Renal cortical epithelial cell (primary cell): ENCODE measurements at places on chromosomes 11 and 22.
A peak's percentile ranks its signal among the peaks of the same experiment; 100 is the strongest.

- DNase-seq: peak; percentile 3
Measured at GRCh38 chr11:127965939-127966668, 621.3 kb downstream of the ETS1 start.

GRCh38 chr11:114762408-114762807 lies 84.1 kb downstream of the NXPE2 start:
- DNase-seq: peak; percentile 46

DNA sequence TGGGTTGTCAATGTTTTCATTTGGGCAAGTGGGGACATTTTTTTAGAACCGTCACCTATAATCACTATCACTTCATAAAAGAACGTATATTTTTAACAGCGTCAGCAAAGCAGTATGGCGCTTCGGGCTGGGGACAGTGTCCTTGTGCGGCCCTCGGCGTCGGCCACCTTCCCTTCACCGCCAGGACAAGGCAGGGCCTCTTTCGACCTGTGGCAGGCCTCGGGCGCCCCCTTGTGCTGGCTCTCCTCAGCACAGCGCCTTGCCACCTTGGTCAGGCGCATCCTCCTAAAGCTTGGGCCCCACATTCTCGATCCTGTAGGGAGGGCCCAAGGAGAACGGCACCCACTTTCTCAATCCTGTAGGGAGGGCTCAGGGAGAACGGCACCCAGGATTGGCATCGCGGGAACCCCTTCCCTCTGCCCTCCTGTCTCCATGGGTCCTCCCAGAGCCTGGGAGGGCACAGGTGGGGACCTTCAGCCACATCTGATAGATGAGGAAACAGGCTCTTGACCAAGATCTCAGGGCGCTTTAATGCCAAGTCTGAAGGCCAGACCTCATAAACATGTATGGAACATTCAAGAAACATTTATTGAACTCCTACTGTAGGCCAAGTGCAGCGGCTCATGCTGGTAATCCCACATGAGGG lies 11.5 kb upstream of the FADD start:
- DNase-seq: no peak

DNA sequence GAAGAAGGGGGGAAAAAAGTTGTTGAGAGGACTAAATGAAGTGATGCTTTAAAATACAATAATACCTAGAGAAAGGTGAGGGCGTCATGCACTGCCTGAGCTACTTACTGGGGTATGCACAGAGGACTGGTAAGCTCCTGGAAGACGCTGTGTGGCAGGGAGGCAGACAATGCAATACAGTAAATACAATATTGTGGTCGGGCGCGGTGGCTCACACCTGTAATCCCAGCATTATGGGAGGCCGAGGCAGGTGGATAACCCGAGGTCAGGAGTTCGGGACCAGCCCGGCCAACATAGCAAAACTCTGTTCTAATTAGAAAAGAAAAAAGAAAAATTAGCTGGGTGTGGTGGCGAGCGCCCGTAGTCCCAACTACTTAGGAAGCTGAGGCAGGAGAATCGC lies 683 bp upstream of the SYTL2 start:
- DNase-seq: no peak

DNA sequence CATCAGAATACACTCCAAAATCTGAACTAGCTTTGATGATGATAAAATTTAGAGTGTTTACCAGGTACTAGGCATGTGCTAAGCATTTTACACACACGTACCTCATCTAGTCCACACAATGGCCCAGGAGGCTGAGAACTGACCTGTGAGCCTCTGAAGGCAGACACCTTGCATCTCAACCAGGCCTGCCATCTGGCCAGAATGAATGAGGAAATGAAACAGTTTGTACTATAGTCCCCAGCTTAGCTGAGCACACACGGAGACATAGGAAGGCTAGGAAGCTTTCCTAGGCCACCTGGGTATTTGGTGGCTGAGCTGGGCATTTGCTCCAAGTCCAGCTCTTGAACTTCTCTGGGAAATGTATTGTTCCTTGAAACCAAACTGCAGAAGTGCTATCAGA lies 6.9 kb upstream of the SHANK3 start:
- DNase-seq: no peak

DNA sequence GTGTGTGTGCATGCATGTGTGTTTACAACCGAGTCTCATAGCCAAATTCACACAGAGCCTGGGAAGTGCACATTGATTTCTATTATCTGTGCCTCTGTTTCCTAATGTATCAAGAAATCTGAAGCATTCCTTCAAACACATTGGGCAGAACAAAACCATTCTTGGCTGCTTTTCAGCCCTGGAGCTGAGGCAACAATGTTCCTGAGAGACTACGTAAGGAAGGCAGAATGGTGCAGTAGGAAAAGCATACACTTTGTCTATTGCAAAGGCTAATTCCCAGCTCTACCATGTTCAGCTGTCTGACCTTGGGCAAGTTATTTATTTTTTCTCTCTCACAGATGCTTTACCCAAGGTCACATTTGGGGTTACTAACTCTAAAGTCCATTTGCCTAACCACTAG lies 575.5 kb downstream of the SOX6 start:
- no peak for DNase-seq

- no peak for DNase-seq
Measured at GRCh38 chr11:57376095-57377090, 4.6 kb downstream of the PRG3 start.

DNA sequence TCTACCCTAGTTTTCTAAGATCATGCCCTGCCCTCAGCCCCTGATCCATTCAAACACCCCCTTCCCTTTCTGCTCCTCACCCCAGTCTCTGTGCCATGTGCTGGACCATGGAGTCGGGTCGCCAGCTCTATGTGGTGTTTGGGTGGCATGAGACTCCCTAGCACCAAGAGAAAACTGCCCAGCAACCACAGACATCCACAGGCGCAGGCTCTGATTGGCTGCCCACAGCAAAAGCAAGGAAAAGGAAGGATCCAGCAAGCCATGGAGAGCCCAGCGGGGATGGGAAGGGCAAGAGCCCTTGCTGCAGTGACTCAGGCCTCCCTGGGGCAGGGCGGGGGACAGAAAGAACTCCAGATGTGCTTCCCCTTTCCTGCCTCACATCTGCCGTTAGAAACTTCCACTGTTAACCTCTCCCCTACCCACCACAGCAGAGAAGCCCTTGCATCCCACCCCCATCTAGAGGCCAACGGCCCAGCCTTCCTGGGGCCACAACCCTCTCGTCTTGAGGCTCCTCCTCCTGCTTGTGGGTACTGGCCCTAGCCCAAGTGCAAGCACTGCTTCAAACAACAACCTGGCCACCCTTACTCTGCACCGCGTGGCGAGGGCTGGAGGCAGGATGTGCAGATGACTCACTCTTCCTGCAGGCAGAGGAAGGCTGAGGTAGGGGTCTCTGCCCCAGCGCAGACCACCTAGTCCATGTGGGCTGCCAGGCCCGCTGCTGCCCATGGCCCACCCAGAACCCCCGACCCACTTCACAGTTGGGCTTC lies 9.7 kb upstream of the AHNAK start:
- DNase-seq: peak; percentile 95

GRCh38 chr11:45473341-45473895 lies 187.3 kb upstream of the SYT13 start:
- no peak for DNase-seq

- no peak for DNase-seq
Measured at GRCh38 chr11:107666911-107667613, 44.8 kb downstream of the SLN start.

DNA sequence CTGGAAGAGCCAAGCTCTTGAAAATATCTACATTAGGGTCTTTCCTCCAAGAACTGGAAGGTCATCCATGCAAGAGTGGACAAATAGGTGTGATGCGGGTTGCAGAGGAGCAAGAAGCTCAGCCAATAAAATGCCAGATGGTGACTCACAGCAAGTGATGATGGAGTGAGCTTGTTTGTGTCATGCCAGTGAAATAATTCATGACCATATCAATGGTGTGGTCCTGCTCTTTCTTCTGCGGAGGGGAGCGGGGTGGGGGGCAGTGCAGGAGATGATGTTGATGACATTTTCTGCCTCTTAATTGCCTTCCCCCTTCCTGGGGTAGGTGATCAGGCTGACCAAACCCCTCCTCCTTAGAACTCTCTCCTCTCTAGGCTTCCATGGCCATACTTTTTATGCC lies 118.5 kb upstream of the TIMP3 start:
- DNase-seq: no peak

DNA sequence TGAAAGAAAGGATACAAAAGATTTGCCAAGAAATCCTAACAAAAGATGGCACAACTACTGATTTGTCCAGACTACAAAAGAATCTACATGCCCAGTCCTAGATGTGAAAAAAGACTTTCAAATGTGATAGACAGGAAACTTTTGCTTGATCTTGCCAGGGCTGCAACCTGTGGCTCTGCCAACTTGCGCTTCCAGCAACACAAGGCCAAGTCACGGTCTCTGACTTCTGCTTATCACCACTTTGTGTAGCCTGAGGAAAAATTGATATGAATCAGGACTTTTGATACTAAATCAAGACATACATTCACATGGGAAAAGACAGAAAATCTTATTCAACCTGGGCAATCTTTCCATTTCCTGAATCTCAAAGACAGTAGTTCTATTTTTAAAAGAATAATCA lies 366.0 kb downstream of the RAB38 start:
- no peak for DNase-seq

DNA sequence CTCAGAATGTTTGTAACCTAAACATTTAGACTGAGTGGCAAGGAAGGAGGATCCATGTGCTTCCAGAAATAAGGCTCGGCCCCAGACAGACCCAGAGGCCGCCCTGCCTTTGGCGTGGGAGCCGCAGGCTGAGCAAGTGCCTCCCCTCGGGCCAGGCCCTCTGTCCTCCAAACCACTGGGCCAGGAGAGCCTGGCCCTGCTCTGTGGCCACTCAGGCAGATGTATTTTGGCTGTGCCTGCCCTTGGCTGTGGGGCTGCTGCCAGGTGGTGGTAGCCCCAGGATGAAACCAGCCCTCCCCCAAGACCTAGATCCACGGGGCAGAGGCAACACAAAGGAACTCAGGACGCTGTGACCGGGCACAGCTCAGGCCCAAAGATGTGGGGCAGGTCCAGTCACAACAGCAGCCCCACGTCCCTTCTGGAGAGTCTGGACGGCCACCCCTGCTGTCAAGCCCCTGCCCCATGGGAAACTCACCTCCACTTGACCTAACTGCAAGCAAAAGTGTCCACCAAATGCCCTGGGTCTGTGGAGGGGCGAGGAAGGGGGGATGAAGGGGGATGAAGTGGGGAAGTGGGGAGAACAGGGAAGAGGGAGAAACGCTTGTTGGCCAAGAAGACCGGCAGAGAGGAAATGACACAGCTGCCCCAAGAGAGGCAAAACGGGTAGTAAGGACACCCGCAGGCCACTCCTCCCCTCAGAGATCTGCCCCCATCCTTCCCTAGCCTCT lies 24.0 kb downstream of the PISD start:
- no peak for DNase-seq

DNA sequence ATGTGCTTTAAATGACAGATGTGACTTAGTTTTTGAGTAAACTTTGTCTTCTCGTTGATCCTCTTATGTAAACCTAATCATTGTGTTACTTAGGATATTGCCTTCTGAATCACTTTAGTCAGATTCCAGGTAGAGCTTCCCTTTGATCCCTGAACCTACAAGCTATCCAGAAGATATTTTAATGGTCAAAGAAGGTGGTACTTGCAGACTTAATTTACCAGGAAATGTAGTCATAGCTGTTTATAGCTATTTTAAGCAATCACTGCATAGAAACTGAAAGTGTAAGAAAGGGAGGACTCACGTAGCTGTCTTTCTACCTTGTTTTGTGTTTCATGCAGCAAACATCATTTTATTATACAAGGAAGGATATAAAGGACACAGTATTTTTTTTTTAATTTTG lies 189.5 kb downstream of the DDX10 start:
- DNase-seq: peak; percentile 61

DNA sequence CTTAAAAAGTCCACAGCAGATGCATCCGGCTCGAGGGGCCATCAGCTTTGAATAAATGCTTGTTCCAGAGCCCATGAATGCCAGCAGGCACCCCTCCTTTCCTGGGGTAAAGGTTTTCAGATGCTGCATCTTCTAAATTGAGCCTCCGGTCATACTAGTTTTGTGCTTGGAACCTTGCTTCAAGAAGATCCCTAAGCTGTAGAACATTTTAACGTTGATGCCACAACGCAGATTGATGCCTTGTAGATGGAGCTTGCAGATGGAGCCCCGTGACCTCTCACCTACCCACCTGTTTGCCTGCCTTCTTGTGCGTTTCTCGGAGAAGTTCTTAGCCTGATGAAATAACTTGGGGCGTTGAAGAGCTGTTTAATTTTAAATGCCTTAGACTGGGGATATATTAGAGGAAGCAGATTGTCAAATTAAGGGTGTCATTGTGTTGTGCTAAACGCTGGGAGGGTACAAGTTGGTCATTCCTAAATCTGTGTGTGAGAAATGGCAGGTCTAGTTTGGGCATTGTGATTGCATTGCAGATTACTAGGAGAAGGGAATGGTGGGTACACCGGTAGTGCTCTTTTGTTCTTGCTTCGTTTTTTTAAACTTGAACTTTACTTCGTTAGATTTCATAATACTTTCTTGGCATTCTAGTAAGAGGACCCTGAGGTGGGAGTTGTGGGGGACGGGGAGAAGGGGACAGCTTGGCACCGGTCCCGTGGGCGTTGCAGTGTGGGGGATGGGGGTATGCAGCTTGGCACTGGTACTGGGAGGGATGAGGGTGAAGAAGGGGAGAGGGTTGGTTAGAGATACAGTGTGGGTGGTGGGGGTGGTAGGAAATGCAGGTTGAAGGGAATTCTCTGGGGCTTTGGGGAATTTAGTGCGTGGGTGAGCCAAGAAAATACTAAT lies 1.9 kb downstream of the NEAT1 start:
- DNase-seq: peak; percentile 18

DNA sequence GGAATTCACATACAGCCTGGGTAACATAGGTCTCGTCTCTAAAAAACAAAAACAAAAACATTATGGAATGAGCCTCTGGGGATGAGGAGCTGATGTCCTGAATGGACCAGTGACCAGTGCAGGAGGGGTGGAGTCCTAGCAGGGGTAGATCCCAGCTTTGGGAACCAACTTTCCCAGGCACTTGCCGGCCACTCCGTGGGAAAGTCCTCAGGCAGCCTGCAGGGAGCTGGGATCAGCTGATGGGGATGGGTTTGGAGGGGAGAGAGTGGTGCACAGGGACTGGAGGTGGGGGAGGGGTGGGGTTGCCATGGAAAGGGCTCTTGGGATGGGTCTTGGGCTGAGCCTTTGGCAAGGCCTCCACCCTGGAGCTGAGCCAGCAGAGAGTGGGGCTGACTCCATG lies 19.1 kb downstream of the MGAT3 start:
- DNase-seq: no peak

- no peak for DNase-seq
Measured at GRCh38 chr11:77522215-77522614, 48.3 kb upstream of the PAK1 start.

GRCh38 chr22:35840302-35840739 lies 122.6 kb downstream of the APOL5 start:
- peak; percentile 92 for DNase-seq

- DNase-seq: peak; percentile 85
Measured at GRCh38 chr11:70203751-70204465, 812 bp downstream of the FADD start.

- peak; percentile 64 for DNase-seq
Measured at GRCh38 chr11:67613960-67614715, 7.4 kb downstream of the NDUFV1 start.

DNA sequence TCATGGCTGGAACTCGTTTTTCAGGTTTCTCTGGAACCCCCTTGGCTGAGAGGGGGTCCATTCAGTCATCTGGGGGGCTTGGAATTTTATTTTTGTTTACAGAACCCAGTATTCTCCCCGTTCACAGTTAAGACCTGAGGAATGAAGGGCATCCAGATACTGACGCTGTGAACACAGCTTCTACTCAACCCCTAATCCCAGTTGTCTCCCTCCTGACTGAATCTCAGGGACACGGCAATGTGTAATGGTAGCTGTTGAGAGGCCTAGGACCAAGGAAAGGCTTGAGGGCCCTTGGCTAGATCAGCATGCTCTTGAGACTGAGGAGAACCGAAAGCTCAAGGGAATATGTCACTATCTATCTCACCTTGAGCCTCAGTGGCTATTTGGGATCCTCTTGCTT lies 113.6 kb downstream of the SWAP70 start:
- DNase-seq: no peak
